Activated CD8-positive, alpha-beta memory T cell treated with anti-CD3 and anti-CD28 coated beads, Interleukin-2, amount 50 U/mL, for 4 hours (primary cell): ENCODE measurements at places on chromosomes 5 and 9.

DNA sequence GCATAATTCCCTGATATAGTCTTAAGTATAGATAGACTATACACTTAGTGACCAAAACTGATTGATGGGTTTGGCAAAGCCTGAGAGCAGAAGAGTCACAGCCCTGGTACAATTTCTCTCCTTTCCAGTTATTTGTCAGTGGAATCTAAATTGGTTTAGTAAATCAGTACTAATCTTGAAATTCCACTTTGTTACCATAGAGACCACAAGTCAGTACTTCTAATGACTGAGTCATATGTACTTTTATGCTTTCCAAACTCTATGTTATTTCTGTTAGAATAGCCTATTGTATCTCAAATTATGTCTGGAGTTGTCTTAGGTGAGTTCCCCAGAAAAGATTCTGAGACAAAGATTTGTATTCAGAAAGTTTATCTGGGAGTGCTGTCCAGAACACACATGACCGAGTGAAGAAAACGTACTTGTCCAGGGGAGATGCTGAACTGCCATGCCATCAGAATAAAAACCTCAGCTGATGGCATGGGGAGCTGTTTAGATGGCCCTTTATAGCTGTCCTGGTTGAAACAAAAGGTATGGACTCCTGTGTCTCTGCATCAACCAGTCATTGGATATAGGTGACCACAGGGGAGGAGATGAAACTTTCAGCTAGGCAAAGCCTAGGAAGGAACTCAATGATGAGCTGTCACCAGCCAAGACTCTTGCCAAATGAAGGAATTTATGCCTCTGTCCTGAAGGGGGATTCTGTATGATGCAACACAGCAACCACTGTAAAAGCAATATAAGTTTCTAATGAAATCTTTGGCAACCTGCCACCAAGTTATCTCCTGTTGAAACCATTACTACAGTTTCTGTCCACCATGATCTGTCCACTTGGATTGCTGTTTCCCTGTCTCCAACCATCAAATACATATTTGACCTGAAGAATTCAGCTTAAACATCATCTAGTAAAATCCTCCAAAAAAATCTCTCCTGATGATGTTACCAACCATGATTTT is 18.0 kb upstream of the SMC2 start:
- DNase-seq = no peak

- DNase-seq = no peak
These were observed 9.0 kb upstream of the MOB3B start for GRCh38 chr9:27538647-27539046.

GRCh38 chr9:6078382-6079105 is 63.1 kb upstream of the RANBP6 start:
- no peak for DNase-seq

GRCh38 chr5:143244000-143244736 is 159.3 kb downstream of the NR3C1 start:
- no peak for DNase-seq

DNA sequence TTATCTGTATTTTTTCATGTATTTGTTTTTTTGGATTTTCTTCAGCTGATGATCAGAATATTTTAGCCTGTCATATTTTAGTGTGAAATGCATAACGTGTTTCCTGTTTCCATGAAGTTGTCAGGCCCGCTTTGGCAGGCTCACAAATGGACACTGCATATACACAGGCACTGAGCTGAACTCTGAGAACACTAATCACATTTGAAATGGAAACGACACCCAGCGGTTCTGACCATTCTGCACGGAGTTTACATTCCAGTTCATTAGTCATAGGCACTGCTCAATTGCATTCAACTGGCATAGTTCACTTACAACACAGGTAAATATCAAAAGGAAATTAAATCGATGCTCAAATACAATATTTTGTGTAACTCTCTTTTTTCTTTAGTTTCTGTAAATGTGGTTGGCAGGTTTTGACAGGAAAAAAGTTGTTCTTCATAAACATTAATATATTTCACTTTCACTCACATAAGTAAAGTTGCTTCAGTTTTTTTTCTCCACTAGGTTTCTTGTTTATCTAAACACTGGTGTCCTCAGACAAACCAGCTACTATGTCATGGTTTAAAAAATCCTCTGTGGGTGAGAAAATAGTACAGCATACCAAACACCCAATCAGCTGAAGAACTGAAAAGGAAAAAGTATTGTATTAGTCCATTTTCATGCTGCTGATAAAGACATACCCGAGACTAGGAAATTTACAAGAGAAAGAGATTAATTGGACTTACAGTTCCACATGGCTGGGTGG is 559.0 kb upstream of the DAP start:
- no peak for DNase-seq

DNA sequence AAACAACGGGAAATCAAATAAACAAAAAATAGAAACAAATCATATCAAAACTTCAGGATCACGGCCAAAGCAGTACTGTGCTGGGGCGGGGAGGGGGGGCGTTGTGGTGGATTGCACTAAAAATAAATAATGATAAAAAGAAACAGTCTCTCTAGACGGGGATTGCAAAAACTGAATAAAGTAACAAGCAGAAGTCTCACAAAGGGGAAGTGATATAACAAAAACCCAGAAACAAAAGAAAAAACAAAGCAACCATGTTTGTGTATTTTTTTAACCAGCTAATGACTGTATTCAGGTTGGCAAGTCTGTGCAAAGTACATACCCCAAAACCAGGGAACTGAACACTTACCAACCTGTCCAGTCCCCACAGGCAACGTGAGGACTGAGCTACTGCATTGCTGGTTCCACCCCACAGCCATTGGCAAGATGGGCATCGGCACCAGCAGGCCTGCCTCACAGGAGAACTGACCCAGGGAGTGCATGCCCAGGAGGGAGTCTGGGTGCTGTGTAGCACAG is 24.1 kb downstream of the BICD2 start:
- no peak for DNase-seq

GRCh38 chr9:108850293-108850897 is 5.4 kb downstream of the ACTL7B start:
- no peak for DNase-seq

DNA sequence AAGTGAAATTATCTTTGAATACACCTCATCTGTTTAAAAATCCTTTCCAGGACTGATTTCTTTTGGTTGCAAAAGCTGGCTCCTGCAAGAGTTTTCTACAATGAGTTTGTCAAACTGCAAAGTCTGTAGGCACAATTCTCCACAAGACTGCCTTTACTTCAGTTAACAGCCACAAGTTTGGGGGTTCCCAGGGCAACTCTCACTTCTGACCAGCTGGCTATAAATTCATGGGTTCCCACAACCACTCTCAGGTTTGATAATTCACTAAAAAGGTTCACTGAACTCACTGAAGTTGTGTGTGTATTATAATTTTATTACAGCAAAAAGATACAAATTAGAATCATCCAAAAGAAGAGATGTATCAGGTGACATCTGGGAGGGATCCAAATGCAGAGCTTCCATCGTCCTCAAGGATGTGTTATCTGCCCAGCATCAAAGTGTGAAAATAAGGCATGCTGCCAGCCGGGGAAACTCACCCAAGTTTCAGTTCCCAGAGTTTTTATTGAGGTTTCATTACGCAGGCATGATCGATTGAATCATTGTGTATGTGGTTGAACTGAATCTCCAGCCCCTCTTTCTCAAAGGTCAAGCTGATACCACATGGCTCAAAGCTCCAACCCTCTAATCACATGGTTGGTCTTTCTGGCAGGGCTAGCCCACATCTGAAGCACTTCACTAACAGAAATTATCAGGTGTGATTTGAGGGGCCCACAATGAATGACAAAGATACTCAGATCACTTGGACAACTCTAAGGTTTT is 19.0 kb upstream of the PSIP1 start:
- DNase-seq = no peak

DNA sequence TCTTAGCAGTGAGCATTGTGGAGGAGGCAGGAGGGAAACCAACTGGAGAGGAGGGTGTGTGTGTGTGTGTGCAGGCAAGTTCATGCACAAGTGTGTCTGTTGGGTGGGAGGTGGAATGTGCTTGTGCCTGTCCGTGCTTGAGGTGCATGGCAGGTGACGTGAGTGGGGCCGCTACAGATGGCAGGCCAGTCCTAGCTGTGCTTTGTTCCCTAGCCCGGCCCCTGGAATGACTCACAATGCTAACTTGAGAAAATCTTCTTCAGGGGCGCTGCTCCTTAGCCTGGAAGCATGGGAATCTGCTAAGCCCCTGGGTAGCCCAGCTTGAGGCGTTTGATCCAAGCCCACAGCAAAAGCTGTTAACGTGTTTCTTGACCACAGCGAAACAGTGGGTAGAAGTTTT is 25.0 kb upstream of the DMRT2 start:
- no peak for DNase-seq

GRCh38 chr5:123090661-123091297 is 1.7 kb downstream of the PRDM6 start:
- no peak for DNase-seq

- no peak for DNase-seq
These were observed 115.3 kb downstream of the FANCC start for GRCh38 chr9:95202076-95202681.

DNA sequence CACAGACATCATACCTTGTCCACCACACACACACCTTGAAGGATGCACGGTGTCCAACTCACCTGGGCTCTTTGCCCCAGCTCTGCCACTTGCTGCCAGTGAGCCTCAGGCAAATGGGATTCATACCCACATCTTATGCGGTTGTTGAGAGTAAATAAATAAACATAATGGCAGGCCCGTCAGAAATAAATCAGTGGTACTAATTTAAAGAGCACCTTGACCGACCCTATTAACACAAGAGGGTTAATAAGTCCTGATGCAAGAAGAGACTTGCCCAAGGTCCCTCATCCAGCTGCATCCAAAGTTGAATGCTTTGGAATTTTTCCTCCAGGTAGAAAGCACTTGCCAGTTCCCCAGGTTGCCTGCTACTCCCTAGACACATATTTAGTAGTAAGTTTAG is 11.6 kb upstream of the AKNA start:
- no peak for DNase-seq

DNA sequence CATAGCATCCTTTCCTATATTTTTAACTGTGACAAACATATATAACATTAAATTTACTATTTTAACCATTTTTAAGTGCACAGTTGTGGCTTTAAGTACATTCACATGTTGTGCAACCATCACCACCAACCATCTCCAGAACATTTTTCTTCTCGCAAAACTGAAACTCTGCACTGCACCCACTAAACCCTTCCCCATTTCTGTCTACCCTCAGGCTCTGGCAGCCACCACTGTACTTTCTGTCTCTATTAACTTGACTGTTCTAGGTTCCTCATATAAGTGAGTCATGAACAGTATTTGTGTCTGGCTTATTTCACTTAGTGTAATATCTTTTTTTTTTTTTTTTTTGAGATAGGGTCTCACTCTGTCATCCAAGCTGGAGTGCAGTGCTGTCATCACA is 25.5 kb downstream of the KCNMB1 start:
- DNase-seq = no peak

DNA sequence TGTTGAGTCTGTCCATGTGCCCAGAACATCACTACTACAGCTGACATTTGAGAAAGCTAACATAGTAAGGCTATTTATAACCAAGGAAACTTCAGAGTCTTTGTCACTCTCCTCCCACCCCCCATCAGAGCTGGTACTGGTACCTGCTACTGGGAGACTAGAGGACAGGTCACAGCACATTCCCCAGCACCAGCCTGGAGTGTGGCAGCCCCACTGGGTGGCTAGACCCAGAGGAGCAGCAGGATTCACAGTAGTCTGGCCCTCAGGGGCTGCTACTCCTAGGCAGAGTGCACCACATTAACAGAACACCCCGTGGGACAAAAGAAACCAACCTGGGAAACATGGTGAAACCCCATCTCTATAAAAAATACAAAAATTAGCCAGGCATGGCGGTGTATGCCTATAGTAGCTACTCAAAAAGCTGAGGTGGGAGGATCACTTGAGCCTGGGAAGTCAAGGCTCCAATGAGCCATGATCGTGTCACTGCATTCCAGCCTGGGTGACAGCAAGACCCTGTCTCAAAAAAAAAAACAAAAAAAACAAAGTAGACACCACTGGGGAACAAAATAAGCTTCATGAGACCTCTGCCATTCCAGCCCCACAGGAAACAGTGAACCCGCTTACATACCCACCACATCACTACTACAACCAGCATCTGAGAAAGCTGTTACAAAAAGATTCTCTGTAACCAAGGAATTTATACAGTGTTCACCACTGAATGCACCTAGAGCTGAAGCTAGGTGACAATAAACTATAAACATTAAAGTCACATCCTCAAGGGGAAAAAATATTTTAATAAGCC is 26.3 kb upstream of the PTGER4 start:
- no peak for DNase-seq

DNA sequence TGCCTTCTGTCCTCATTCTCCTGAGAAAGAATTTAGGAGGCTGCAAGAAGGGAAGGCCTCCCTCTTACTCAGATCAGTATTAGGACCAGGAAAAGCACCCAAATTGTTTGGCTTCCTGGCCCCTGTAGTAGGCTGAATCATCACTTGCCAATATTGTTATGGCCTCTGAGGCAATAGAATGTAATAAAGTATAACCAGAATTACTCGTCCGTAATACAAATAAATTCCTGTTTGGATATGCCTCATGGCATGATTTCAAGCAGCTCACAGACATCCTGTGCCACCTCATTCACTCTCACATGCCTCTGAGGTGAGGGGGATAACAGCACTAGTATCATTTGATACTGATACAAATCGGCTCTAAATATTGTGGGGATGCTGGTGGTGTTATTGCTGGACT is 427.3 kb downstream of the ISL1 start:
- DNase-seq = no peak

DNA sequence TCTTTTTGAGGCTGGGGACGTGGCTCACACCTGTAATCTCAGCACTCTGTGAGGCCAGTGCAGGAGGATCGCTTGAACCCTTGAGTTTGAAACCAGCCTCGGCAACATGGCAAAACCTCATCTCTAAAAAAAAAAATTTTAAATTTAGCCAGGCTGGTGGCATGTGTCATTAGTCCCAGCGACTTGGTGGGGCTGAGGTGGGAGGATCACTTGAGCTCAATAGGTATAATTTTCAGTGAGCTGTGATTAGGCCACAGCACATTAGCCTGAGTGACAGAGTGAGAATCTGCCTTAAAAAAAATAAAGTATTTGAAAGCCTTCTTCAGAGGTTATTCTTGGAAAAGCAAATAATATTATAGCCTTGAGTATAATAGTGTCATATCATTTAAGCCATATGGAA is 41.8 kb downstream of the NSD1 start:
- no peak for DNase-seq

- DNase-seq = no peak
These were observed 26.4 kb upstream of the TYRP1 start for GRCh38 chr9:12666813-12667212.

- DNase-seq = no peak
These were observed 788.9 kb upstream of the GRAMD2B start for GRCh38 chr5:125634216-125634835.
